ENCODE measurements at places on chromosomes 11 and 22.

DNA sequence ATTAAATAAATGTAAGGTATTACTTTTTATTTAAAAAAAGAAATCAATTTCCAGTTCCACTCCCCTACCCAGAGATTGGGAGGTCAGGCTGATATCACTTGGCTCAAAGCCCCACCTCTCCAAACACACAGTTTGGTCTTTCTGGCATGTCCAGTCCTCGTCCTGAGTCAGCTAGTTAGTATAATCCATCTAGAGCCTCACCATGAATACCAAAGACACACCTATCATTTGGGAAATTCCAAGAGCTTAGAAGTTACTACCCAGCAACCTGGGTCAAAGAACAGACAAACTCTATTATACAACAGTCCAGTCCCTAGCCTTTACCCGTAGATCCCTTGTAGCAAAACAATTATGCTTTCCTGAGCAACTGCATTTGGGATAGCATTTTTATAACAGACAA, 9.4 kb downstream of the TREH start:
- H3K27ac ChIP-seq: no peak overlapping the region
- H3K36me3 ChIP-seq: no peaks in the 10 kb centered on the region
- H3K27me3 ChIP-seq: no peaks in the 10 kb centered on the region

DNA sequence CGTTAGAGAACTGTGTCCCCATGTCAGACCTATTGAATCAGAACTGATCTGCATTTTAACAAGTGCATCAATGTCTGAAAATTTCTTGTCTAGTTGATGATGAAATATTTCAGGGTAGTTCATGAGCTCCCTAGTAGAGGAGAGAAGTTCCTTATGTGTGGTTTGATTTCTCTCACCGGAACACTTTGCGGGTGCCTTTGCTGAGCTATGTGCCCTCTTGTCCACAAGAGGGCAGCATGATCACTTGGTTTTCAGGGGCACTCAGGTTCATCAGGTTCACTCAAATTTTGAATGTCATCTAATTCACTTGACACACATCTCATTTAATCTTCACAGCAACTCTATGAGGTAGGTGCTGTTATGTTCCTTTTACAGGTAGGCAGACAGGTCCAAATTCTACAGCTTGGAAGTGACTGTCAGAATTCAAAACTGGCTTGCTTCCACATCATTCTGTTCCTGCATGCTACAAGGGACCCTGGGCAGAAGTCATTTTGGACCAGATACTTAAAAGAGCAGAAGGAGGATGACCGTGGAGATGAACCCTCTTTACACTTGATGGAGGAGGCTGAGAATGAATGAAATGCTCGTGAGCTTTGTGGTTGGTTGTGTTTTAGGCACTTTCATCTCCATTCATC, 55.6 kb downstream of the P4HA3 start:
- H3K27me3 ChIP-seq: no peaks in the 10 kb centered on the region
- H3K36me3 ChIP-seq: peaks cover 17% of the 10 kb centered on the region
- no peaks in the 10 kb centered on the region for H3K4me1 ChIP-seq
- peak; percentile 77 for DNase-seq
- H3K4me3 ChIP-seq: no peak overlapping the region

- H3K27me3 ChIP-seq: no peaks in the 10 kb centered on the region
- peaks cover 26% of the 10 kb centered on the region for H3K4me1 ChIP-seq
- peak; percentile 93 for DNase-seq
- H3K27ac ChIP-seq: peak overlapping the region; percentile 87
- H3K4me3 ChIP-seq: peak overlapping the region; percentile 46
Measured at GRCh38 chr22:31753005-31753633, 700 bp upstream of the DEPDC5 start.

DNA sequence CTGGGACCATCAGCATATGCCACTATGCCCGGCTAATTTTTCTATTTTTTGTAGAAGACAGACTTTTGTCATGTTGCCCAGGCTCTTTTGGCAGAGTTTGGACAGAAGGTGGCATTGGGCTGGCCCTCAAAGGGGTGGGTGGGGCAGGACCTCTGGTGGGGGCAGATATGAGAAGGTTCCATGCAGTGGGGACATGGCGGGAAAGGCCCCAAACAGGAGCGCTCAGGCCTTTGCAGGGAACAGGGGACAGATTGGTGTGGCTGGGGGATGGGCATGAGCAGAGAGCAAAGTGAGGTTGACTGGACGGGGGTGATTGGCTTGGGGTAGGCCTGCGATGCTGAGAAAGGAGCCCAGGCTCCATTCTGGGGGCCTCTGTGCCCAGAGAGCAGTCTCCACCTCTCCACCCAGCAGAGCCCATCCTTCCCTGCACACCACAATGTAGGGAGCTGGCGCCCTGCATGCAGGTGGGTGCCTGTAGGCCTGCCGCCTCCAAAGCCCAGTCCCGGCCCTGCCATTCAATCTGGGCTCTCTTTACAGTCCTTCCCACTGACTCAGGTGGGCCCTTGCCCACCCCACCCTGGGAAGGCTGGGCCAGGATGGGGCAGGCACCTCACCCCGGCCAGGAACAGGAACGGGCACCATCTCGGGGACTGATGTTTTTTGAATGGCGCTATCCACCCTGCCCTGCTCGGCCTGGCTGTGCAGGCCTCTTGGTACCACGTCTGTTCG, 98.7 kb downstream of the MORC2 start:
- H3K36me3 ChIP-seq: no peaks in the 10 kb centered on the region
- no peak overlapping the region for H3K27ac ChIP-seq
- DNase-seq: no peak
- no peaks in the 10 kb centered on the region for H3K27me3 ChIP-seq

- DNase-seq: no peak
- H3K36me3 ChIP-seq: no peaks in the 10 kb centered on the region
- no peak overlapping the region for H3K4me3 ChIP-seq
- no peak overlapping the region for H3K27ac ChIP-seq
Measured at GRCh38 chr22:36617694-36618522, 85.6 kb downstream of the CACNG2 start.

DNA sequence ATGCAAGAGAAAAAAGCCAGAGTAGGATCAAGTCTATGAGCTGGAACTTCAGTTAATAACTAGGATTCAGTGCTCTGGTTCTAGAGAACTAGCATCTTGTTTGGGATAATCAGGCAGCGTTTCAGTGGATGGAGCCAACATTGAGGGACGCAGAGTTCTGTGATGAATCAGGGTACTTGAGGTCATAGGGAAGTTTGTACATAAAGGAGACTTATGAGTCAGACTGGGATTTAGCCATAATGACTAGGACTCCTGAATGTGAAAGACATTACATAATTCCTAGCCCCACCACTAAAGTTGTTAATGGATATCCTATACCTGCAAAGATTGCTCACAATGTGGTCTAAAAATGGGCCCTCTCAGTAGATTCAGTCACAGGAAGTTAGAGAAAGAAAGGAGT, 6.8 kb downstream of the SLN start:
- H3K36me3 ChIP-seq: no peaks in the 10 kb centered on the region
- H3K4me1 ChIP-seq: peaks cover 1% of the 10 kb centered on the region
- H3K4me3 ChIP-seq: no peak overlapping the region
- peak; percentile 83 for DNase-seq

DNA sequence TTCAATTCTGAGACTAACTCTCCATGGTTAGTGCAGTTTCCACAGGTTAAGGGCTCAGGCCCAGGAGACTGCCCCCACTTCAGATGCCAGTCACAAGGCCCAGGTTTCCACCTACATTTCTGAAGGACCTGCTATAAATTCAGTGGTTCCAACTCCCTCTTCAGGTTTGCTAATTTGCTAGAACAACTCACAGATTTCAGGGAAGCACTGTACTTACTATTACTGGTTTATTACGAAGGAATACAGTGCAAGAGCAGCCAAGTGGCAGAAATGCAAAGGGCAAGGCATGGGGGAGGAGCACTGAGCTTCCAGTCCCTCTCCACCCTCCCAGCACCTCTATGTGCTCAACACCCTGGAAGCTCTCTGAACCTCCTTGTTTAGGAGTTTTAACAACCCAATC, 39.3 kb upstream of the SPON1 start:
- H3K27ac ChIP-seq: no peak overlapping the region
- no peak overlapping the region for H3K4me3 ChIP-seq
- H3K4me1 ChIP-seq: no peaks in the 10 kb centered on the region

DNA sequence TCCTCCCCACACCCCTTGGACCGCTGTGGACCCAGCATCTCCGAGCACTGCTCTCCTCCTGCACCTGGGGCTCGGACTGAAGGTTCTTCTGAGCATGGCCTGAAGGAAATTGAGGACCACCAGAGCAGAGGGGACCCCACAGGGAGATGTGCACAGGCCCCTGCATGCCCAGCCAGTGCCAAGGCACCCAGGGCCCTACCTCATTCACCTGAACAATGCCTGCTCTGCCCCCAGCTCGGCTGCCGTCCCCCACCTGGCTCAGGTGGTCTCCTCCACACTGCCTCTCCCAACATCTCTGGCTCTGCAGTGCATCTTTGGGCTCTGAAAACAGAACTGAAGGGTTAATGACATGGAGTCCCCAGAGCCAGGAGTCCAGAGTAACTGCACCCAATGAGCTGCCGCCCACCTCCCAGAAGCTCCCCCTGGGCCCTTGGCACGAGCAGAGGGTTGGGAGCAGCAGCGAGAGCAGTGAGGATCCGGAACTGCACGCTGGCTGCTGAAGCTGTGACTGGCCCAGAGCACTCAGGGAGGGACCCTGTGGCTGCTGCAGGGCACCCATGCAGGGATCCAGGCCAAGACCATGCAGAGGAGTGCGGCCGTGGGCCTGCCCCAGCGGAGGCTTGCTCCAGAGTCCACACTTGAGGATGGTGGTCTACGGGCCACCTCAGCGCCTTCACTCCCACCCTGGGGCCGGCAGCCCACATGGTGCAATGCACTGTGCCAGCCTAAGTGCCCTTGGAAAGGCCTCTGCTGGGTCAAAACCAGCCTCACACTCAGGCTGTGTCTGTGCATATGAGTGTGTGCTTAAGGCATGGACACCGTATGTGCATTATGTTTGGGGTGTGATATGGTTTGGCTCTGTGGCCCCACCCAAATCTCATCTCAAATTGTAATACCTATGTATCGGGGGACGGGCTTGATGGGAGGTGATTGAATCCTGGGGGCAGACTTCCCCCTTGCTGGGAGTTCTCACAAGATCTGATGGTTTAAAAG, 686.1 kb downstream of the TBC1D22A start:
- no peaks in the 10 kb centered on the region for H3K4me1 ChIP-seq
- no peaks in the 10 kb centered on the region for H3K27me3 ChIP-seq
- H3K36me3 ChIP-seq: no peaks in the 10 kb centered on the region
- no peak for DNase-seq

- H3K4me1 ChIP-seq: peaks cover 8% of the 10 kb centered on the region
- no peak overlapping the region for H3K27ac ChIP-seq
- H3K27me3 ChIP-seq: no peaks in the 10 kb centered on the region
- H3K36me3 ChIP-seq: no peaks in the 10 kb centered on the region
Measured at GRCh38 chr11:123116486-123116885, 54.5 kb upstream of the HSPA8 start.

DNA sequence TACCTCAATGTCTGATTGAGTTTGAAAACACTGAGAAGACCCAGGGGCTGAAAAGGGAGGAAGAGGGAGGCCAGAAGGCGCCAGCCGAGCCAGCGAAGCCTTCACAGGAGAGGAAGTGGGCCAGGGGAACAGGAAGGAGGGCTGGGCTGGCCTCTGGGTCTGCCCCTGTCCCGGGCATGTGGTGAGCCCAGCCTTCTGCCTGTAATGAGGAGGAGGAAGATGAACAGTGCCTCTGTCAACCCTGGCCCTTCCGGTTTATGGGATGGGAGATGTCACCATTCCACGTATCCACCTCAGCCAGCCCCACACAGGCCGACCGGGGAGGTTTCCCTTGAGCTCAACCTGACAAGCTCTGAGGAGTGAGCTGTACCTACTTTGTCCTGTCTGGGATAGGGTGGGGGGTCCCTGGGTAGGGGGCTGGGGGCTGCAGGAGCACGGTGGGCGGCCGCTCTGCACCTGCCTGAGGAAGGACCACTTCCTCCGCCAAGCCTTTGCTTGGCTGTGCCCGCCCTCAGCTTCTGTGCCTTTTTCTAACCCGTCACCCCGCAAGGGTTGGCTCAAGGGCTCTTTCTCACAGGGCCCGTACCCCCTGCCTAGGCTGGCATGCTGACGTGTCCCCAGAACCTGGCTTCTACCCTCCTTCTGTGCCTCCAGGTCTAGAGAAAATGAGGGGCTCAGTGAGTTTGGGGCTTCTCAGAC, 2.0 kb downstream of the PARVG start:
- no peak for DNase-seq
- H3K4me3 ChIP-seq: no peak overlapping the region
- no peaks in the 10 kb centered on the region for H3K27me3 ChIP-seq
- H3K27ac ChIP-seq: no peak overlapping the region
- H3K36me3 ChIP-seq: no peaks in the 10 kb centered on the region

DNA sequence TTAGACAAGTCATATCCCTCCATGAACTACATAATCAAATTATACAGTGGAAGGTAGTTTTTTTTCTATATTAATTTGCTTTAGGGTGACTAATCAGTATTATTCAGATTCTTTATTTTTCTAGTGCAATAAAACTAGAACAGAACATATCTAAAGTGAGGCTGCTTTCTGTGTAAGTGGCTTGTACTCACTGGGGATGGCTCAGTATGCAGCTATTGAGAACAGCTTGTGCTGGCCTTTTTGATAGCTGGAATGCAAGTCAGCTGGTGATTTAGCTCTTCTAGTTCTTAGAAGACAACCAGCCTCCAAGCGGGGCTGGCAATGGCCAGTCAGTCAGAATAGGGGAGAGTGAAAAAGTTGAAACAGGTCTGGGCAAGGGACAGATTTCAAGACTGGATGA, 119.4 kb downstream of the BLID start:
- H3K36me3 ChIP-seq: no peaks in the 10 kb centered on the region
- no peak for DNase-seq
- no peak overlapping the region for H3K27ac ChIP-seq
- H3K4me3 ChIP-seq: no peak overlapping the region
- H3K4me1 ChIP-seq: no peaks in the 10 kb centered on the region

- H3K36me3 ChIP-seq: no peaks in the 10 kb centered on the region
- DNase-seq: no peak
- peaks cover 11% of the 10 kb centered on the region for H3K4me1 ChIP-seq
- H3K27me3 ChIP-seq: peaks cover 56% of the 10 kb centered on the region
- H3K4me3 ChIP-seq: no peak overlapping the region
Measured at GRCh38 chr11:126595560-126595959, 240.1 kb downstream of the ST3GAL4 start.

- DNase-seq: no peak
- H3K4me1 ChIP-seq: no peaks in the 10 kb centered on the region
- H3K27me3 ChIP-seq: peaks cover 24% of the 10 kb centered on the region
- H3K27ac ChIP-seq: no peak overlapping the region
- H3K36me3 ChIP-seq: no peaks in the 10 kb centered on the region
- H3K4me3 ChIP-seq: no peak overlapping the region
Measured at GRCh38 chr11:120195601-120196320, 15.1 kb upstream of the OAF start.

DNA sequence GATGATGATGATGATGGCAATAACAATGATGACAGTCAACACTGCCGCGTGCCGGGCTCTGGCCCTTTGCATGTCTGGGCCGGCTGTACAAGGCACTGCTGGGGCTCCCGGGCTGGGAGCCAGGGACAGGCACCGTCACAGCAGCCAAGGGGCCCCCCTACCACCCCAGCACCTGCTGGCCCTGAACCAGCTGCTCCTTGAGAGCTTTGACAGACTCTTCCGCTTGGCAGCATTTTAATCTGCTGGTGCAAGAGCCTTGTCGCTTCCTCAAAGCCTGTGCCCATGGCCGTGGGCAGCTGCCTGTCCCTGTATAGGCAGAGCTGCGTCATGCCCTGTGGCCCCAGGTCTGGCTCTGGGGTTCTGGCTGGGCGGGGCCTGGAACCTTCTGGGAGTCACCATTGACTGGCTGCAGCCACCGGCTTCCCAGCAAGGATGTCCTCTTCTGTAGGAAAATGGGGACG, 12.9 kb upstream of the MUC6 start:
- H3K4me3 ChIP-seq: no peak overlapping the region
- DNase-seq: no peak
- H3K27ac ChIP-seq: no peak overlapping the region
- H3K27me3 ChIP-seq: no peaks in the 10 kb centered on the region
- no peaks in the 10 kb centered on the region for H3K4me1 ChIP-seq
